RPMI7951 (cell line): ENCODE measurements at places on chromosomes 16 and 17. TPM values are rescaled to one million over a fixed set of nuclear protein-coding genes. Genes with fewer than 3 reads are reported as not detected.

The IL17C gene
- not detected in 2 replicates for total RNA-seq

The CHST5 gene
- not detected in 2 replicates for total RNA-seq

The PALB2 gene
- 9.1 and 11.4 TPM in 2 replicates for total RNA-seq

The NSMCE1 gene
- total RNA-seq = 83.5 and 85.5 TPM in 2 replicates

The TNFRSF17 gene
- total RNA-seq = 0.48 TPM in 1 of 2 replicates, not detected in the other
